ENCODE measurements at places on chromosomes 13 and 19.

GRCh38 chr13:99228737-99229691 lies 28.4 kb downstream of the UBAC2 start:
- DNase-seq: no peak

DNA sequence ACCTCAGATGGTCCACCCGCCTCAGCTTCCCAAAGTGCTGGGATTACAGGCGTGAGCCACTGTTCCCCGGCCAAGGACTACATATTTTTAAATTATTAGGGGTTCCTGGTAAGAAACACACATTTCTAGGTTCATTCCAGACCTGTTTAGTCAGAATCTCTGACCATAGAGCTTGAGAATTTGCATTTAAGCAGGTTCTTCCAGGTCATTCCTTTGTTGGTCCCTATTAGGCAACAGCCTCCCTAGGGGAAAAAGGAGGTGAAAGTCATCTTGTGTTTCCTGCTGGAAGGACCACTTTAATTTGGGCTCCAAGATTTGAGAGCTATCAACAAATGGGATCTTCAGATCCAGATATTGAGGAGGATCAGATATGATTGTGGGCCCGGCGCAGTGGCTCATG lies 16.3 kb downstream of the S1PR2 start:
- no peak for DNase-seq

DNA sequence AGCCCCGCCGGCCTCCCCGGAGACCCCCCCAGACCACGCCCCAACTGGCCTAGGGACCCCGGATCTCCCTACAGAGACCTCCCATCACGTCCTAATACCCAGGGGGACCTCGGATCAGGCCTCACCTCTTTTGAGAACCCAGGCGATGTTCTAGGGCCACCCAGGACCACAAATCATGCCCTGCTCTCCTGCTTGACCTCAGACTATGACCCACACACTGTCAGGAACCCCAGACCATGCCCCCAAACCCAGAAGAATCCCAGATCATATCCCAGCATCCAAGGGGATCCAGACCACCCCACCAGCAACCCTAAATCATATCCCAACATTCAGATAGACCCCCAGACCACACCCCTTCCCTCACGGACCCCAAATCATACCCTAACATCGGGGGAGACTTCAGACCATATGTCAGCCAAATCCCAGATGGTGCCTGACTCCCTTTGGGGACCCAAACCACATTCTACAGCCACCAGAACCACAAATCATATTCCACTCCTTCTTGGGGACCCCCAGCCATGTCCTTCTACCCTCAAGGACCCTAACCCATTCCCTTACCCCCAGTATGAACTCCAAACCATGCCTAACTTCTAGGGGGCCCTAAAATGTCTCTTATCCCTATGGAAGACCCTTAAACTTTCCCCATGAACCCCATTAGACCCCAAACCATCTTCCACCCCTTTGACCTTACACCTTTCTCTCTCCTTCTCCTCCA lies 611 bp upstream of the LRFN1 start:
- DNase-seq: no peak

- DNase-seq: no peak
Measured at GRCh38 chr13:39952249-39953233, 297.1 kb downstream of the COG6 start.

GRCh38 chr19:47362321-47362720 lies 13.2 kb downstream of the DHX34 start:
- DNase-seq: no peak

DNA sequence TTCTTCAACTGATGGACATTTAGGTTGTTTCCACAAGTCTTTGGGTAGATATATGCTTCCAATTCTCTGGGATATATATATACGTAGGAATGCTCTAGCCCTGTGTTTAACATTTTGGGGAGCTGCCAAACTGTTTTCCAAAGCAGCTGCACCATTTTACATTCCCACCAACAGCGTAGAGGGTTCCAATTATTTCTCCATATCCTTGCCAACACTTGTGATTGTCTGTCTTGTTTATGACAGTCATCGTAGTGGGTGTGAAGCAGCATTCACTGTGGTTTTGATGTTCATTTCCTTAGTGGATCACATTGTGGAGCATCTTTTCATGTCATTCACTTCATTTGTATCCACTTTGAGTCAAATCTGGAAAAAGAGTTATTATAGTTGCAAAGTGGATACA lies 4.7 kb upstream of the CBLC start:
- no peak for DNase-seq

DNA sequence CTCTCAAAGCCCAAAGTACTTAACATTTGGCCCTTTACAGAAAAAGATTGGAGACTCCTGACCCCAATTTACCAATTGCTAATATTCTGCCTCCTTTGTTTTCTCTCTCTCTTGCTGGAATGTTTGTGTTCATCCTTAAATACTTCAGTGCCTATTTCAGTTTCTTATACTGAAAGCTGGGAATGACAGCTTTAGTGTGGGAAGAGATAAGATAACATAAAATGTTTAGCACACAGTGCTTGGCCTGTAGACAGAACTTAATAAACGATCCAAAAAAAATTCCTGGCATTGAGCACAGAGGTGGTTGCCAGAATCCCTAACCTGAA lies 3.0 kb upstream of the PLEKHF1 start:
- no peak for DNase-seq

Measured in DMS153 (cell line).